Progenitor cell of endocrine pancreas (in vitro differentiated cells): ENCODE measurements at places on chromosomes 12 and 14. TPM values are rescaled to one million over a fixed set of nuclear protein-coding genes. Genes with fewer than 3 reads are reported as not detected.
A peak's percentile ranks its signal among the peaks of the same experiment; 100 is the strongest.

DNA sequence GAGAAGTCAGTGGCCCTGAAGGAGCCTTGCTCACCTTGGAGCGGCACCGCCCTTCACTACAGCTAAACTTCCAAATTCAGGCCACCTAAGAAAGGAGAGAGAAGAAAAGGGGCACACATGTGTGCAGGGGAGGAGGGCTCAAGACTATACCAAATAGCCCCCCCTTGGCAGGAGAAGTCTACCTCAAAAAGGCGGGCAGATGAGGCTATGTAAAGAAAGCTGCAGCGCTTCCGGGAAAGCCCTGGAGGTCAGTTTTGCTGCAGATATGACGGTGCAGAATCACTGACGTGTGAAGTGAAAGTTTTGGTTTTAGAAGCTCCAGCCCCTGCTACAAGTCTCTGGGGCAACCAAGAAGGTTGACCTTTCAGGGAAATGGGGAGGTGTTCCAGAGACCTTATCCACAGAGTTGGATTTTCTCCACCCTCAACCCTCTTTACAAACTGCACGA, 48.2 kb upstream of the PNMA1 start:
- H3K4me3 ChIP-seq = no peak overlapping the region
- peak overlapping the region; percentile 74 for H3K27ac ChIP-seq
- no peak for DNase-seq
- peaks cover 48% of the 10 kb centered on the region for H3K4me1 ChIP-seq

DNA sequence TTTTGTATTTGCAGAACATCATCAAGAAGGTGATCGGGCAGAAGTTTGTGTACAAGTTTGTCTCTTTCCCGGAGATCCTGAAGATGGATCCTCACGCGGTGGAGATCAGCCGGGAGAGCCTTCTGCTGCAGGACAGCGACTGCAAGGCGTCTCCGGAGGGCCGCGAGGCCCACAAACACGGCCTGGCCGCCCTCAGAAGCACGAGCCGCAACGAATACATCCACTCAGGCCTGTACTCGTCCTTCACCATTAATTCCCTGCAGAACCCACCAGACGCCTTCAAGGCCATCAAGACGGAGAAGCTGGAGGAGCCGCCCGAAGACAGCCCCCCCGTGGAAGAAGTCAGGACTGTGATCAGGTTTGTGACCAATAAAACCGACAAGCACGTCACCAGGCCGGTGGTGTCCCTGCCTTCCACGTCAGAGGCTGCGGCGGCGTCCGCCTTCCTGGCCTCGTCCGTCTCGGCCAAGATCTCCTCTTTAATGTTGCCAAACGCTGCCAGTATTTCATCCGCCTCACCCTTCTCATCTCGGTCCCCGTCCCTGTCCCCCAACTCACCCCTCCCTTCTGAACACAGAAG, 52.8 kb downstream of the ELK3 start:
- no peaks in the 10 kb centered on the region for H3K27me3 ChIP-seq
- no peak overlapping the region for H3K27ac ChIP-seq
- no peak overlapping the region for H3K4me3 ChIP-seq

LMO3 gene
- total RNA-seq = 39.4 and 48.4 TPM in 2 replicates

DHRS2 gene
- total RNA-seq = 0.77 and 0.89 TPM in 2 replicates

LHX5 gene
- total RNA-seq = 0.41 and 0.78 TPM in 2 replicates

GRCh38 chr12:70652451-70652850, 15.2 kb upstream of the PTPRB start:
- H3K4me3 ChIP-seq = no peak overlapping the region
- no peaks in the 10 kb centered on the region for H3K4me1 ChIP-seq
- H3K36me3 ChIP-seq = no peaks in the 10 kb centered on the region
- peaks cover 3% of the 10 kb centered on the region for H3K27me3 ChIP-seq

GRCh38 chr12:15209782-15210181, 11.4 kb downstream of the RERG start:
- no peaks in the 10 kb centered on the region for H3K36me3 ChIP-seq
- no peak for DNase-seq
- no peak overlapping the region for H3K4me3 ChIP-seq
- no peaks in the 10 kb centered on the region for H3K27me3 ChIP-seq

RABGGTA gene
- total RNA-seq = 25.9 and 33.1 TPM in 2 replicates

RNASE1 gene
- total RNA-seq = 4.5 and 7.1 TPM in 2 replicates

DNA sequence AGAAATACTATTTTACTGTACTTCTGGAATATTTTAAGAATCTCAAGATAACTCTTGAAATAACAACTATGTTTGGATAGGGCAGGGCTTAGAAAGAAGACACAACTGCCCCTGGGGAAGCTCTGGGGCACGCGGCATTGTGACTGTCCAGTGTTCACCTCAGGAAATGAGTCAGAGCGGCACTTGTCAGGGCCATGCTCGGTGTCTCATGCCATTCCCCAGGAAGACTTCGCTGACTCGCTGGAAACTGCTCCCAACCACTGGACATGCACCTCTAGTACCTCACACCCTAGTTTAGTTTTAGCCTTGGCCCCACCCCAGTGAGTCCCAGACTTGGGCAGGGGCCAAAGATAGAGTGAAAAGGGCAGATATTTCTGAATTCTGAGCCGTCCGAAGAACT, 192.0 kb downstream of the TTC7B start:
- no peaks in the 10 kb centered on the region for H3K27me3 ChIP-seq
- DNase-seq = no peak
- peaks cover 2% of the 10 kb centered on the region for H3K36me3 ChIP-seq
- peaks cover 10% of the 10 kb centered on the region for H3K4me1 ChIP-seq

DNA sequence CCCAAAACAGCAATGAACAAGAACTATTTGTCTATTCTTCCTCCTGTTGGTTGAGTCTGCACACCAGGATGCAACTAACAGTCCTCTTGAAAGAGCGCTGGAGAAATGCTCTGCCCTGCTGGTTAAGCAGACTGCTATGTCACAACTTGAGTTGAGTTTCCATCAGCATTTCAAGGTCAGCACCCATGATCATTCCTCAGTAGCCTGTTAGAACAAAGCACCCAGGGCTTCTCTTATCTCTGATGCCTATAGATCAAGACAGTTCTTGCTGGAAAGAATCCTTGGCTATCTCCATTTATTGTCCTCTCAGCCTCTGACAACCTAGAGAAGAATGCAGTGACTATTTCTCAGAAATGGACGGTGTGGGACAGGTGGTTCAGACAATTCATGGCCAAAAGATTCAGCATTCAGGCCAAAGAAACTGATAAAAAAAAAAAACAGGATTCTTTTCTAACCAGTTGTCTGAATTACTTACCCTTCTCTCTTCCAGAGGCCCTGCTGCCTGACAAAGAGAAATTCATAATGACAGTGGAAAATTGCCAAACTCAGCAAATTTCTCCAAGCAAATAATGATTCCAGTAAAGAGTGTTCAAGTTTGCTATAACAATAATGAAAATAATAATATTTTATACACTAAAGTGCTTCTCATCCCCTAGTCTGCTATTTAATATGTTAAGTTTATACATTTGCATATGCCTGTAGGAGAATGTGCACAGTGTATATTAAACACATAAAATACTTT, 306.7 kb downstream of the EMP1 start:
- peaks cover 18% of the 10 kb centered on the region for H3K27me3 ChIP-seq
- no peaks in the 10 kb centered on the region for H3K4me1 ChIP-seq

DNA sequence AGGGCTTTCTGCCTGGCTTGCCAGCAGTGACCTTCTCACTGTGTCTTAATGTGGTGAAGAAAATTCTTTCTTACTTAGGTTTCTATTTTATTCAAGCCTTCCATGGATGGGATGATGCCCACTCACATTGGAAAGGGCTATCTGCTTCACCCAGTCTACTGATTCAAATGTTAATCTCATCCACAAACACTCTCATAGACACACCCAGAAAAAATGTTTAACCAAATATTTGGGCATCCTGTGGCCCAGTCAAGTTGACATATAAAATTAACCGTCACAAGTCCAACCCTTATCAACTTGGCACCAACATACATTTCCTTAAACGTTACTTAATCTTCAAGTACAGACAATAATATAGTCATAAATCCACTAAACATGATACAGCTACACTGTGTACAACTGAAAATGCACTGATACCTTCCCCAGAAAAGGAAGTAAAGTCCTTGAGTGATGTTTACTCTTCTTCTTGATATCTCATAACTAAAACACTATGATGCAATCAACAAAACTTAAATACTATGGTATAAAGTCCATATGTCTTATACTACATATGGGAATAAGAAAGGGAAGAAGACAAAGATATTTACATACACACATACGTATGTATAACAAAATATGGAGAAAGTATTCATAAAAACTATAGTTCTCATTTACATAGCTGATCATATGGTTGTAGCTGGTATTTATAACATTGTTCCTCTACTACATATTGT, 394.7 kb upstream of the NOVA1 start:
- no peak overlapping the region for H3K4me3 ChIP-seq
- no peak overlapping the region for H3K27ac ChIP-seq
- H3K27me3 ChIP-seq = no peaks in the 10 kb centered on the region
- H3K36me3 ChIP-seq = no peaks in the 10 kb centered on the region
- no peak for DNase-seq

GRCh38 chr12:123041042-123041531, 60.6 kb downstream of the ARL6IP4 start:
- peaks cover 6% of the 10 kb centered on the region for H3K27me3 ChIP-seq
- H3K27ac ChIP-seq = peak overlapping the region; percentile 35
- H3K4me3 ChIP-seq = no peak overlapping the region
- no peaks in the 10 kb centered on the region for H3K4me1 ChIP-seq
- H3K36me3 ChIP-seq = no peaks in the 10 kb centered on the region

DNA sequence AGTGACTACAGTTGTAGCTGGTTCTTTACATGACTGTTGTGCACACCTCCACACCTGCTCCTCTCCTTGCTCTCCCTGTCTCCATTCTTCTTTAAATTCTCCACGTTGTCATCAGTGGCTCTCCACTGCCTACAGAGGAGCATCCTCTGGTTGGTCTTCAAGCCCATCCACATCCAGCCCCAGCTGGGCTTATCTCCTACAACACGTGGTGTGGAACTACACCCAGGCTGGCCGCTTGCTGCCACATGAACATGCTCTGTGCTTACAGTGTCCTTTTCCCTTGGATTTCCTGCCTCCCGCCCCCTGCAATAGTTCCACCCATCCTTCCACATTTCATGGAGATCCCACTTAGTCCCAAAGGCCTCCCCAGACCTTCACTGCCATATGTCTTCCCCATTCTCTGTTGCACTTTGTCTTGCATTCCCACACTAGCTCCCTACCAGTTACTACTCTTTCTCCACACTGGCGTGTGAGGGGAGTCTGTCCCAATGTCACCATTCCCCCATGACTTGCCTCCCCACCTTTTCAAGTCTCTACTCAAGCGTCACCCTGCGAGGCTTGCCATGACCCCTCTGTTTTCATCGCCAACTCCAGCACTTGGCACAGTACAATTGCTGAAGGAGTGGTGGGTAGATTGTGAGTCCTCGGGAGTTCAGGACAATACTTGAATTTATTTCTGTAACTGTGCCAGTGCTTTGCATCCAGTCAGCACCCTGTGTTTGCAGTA, 9.8 kb upstream of the MCRS1 start:
- no peaks in the 10 kb centered on the region for H3K27me3 ChIP-seq
- H3K4me3 ChIP-seq = no peak overlapping the region
- no peak for DNase-seq

- H3K4me3 ChIP-seq = no peak overlapping the region
- DNase-seq = no peak
- H3K27ac ChIP-seq = no peak overlapping the region
- no peaks in the 10 kb centered on the region for H3K36me3 ChIP-seq
- peaks cover 4% of the 10 kb centered on the region for H3K4me1 ChIP-seq
Measured at GRCh38 chr14:92400579-92401444, 77.8 kb downstream of the SLC24A4 start.

- peaks cover 7% of the 10 kb centered on the region for H3K36me3 ChIP-seq
- H3K4me3 ChIP-seq = no peak overlapping the region
- H3K27ac ChIP-seq = no peak overlapping the region
Measured at GRCh38 chr14:85461432-85462133, 68.4 kb upstream of the FLRT2 start.

- peaks cover 18% of the 10 kb centered on the region for H3K27me3 ChIP-seq
- H3K4me3 ChIP-seq = peak overlapping the region; percentile 88
- peaks cover 12% of the 10 kb centered on the region for H3K4me1 ChIP-seq
- no peak for DNase-seq
- H3K27ac ChIP-seq = peak overlapping the region; percentile 97
- H3K36me3 ChIP-seq = no peaks in the 10 kb centered on the region
Measured at GRCh38 chr12:59597385-59597781, 1.6 kb downstream of the SLC16A7 start.

GRCh38 chr12:23236066-23236780, 611.3 kb downstream of the ETNK1 start:
- no peak for DNase-seq
- H3K36me3 ChIP-seq = no peaks in the 10 kb centered on the region
- no peak overlapping the region for H3K4me3 ChIP-seq
- H3K4me1 ChIP-seq = peaks cover 7% of the 10 kb centered on the region

DNA sequence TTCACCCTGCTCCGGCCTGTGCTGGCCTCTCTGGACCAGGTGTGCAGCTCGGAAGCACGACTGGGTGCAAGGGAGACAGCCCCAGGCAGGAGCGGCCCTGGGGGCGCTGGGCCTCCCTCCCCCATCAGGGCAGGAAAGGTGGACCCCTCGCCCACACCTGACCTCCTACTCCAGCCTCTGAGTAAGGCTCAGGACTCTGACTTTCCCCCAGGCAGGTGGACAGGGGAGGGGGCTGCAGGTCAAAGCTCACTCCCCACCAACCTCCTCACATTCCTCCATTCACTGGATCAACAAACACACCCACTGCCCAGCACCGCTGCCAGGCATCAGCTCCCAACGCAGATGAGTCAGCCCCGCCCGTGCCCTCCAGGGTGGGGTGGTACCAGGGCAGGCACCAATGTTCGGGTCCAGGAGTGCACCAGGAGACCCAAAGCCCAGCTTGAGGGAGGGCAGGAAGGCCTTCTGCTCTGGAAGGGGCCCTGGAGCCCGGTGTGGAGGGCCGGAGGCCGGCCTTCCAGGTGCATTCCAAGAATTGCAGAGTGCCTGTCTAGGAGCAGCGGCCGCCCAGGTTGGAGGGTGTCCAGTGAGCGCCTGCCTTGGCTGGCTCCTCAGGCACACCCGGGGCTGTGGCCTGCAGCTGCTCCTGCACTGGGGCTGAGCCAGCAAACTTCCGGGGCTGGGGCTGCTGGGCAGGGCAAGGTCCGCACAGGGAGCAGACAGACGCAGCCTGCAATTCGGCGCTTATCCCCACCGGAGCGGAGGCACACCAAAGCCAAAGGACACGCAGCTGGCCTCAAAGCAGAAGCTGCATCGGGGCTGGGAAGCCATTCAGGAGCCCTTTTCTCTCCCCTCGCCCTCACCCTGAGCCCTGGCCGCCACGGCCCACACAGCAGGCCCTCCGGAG, 1.6 kb upstream of the INF2 start:
- H3K27ac ChIP-seq = peak overlapping the region; percentile 95
- peaks cover 4% of the 10 kb centered on the region for H3K27me3 ChIP-seq
- H3K4me1 ChIP-seq = peaks cover 24% of the 10 kb centered on the region
- no peaks in the 10 kb centered on the region for H3K36me3 ChIP-seq

ATL1 gene
- total RNA-seq = 6.8 and 6.9 TPM in 2 replicates

DNA sequence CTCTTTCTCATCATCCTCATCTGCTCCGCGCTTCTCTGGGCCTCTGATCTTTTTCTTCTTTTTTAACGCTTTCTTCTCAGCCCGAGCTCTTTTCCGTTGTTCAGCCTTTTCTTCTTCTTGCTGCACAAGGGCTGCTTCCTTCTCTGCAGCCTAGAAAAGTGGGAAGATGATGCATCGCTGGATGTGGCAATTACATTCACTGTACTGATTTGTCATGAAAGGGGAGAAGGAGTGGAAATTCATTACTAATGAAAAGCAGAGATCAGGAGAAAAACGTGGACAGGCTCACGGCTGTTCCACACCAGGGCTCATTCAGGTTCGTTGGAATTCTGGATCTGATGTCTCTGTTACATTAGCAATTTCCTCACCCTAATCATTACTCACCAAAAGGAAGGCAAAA, 15.1 kb downstream of the FICD start:
- no peaks in the 10 kb centered on the region for H3K27me3 ChIP-seq
- H3K27ac ChIP-seq = peak overlapping the region; percentile 72
- no peak for DNase-seq
- H3K4me3 ChIP-seq = no peak overlapping the region
- no peaks in the 10 kb centered on the region for H3K4me1 ChIP-seq
